ENCODE measurements at places on chromosomes 5 and 9. TPM values are rescaled to one million over a fixed set of nuclear protein-coding genes. Genes with fewer than 3 reads are reported as not detected.

Gene HACD4
- total RNA-seq, result 4.1 TPM

Gene BNC2
- not detected for total RNA-seq

Gene FRRS1L
- not detected for total RNA-seq

Gene MYOT
- not detected for total RNA-seq

Gene OGN
- total RNA-seq, result not detected

Gene PAPPA
- not detected for total RNA-seq

GRCh38 chr5:163260961-163261360, 176.4 kb upstream of the CCNG1 start:
- H3K4me3 ChIP-seq, result no peak overlapping the region
- H3K36me3 ChIP-seq, result no peaks in the 10 kb centered on the region
- no peak overlapping the region for H3K27ac ChIP-seq
- no peaks in the 10 kb centered on the region for H3K4me1 ChIP-seq
- peaks cover 1% of the 10 kb centered on the region for H3K27me3 ChIP-seq

DNA sequence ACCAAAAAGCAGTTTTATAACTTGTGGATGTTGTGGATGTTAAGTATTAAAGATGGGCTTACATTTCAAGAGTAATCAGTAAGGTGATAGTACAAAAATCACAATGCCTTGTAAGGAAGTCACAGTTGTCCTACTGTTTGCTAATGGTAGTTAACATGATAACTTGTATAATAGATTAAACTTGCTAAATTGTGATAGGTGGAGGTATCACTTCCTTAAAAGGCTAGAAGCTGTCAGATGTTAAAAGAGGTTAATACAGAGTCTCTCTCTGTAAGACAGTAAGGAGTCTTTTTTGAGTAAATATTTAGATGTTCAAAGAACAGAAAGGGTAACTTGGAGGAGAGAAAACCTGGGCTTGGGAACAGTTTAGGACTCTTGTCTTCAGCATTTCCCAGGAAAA, 14.2 kb upstream of the MACIR start:
- H3K36me3 ChIP-seq, result no peaks in the 10 kb centered on the region
- peaks cover 26% of the 10 kb centered on the region for H3K27me3 ChIP-seq
- H3K4me1 ChIP-seq, result peaks cover 9% of the 10 kb centered on the region
- no peak for DNase-seq
- H3K4me3 ChIP-seq, result no peak overlapping the region
- no peak overlapping the region for H3K27ac ChIP-seq

- H3K27ac ChIP-seq, result no peak overlapping the region
- peaks cover 10% of the 10 kb centered on the region for H3K4me1 ChIP-seq
- no peaks in the 10 kb centered on the region for H3K36me3 ChIP-seq
- no peak overlapping the region for H3K4me3 ChIP-seq
- no peak for DNase-seq
Measured at GRCh38 chr9:81693671-81694378, 4.5 kb upstream of the TLE1 start.

GRCh38 chr5:102889033-102889432, 133.9 kb downstream of the PAM start:
- H3K4me1 ChIP-seq, result peaks cover 12% of the 10 kb centered on the region
- peaks cover 2% of the 10 kb centered on the region for H3K36me3 ChIP-seq
- no peaks in the 10 kb centered on the region for H3K27me3 ChIP-seq
- H3K27ac ChIP-seq, result no peak overlapping the region
- H3K4me3 ChIP-seq, result no peak overlapping the region
- DNase-seq, result no peak

GRCh38 chr9:4788703-4789102, 4.0 kb upstream of the RCL1 start:
- no peaks in the 10 kb centered on the region for H3K36me3 ChIP-seq
- H3K4me3 ChIP-seq, result no peak overlapping the region
- H3K27ac ChIP-seq, result no peak overlapping the region
- H3K4me1 ChIP-seq, result peaks cover 21% of the 10 kb centered on the region
- peaks cover 2% of the 10 kb centered on the region for H3K27me3 ChIP-seq
- no peak for DNase-seq

DNA sequence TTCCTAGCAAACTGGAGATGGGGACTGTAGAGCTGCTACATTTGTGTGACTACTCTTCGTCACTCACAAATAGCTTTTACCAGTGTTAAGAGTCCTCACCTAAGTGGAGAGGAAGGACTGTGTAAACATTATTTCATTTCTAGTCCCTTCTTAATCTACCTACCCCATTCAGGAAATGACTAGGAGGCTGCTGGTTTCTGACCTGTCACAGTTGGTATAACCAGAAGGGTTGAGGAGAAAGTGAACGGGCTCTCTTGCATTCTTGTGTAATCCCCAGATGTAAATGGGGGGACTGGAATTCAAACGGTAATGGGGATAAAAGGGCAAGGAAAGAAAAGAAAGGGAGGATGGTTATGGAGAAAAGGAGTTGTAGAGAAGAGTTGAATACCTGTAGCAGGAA, 35.4 kb upstream of the BNIP1 start:
- no peak for DNase-seq
- H3K27ac ChIP-seq, result peak overlapping the region; percentile 72
- H3K36me3 ChIP-seq, result peaks cover 5% of the 10 kb centered on the region

GRCh38 chr9:83047839-83048775, 14.8 kb downstream of the RASEF start:
- no peaks in the 10 kb centered on the region for H3K27me3 ChIP-seq
- H3K36me3 ChIP-seq, result no peaks in the 10 kb centered on the region
- no peak overlapping the region for H3K4me3 ChIP-seq
- no peak overlapping the region for H3K27ac ChIP-seq

GRCh38 chr5:78268356-78268755, 26.1 kb downstream of the AP3B1 start:
- peaks cover 12% of the 10 kb centered on the region for H3K36me3 ChIP-seq
- peaks cover 18% of the 10 kb centered on the region for H3K4me1 ChIP-seq
- H3K27me3 ChIP-seq, result no peaks in the 10 kb centered on the region
- no peak for DNase-seq

DNA sequence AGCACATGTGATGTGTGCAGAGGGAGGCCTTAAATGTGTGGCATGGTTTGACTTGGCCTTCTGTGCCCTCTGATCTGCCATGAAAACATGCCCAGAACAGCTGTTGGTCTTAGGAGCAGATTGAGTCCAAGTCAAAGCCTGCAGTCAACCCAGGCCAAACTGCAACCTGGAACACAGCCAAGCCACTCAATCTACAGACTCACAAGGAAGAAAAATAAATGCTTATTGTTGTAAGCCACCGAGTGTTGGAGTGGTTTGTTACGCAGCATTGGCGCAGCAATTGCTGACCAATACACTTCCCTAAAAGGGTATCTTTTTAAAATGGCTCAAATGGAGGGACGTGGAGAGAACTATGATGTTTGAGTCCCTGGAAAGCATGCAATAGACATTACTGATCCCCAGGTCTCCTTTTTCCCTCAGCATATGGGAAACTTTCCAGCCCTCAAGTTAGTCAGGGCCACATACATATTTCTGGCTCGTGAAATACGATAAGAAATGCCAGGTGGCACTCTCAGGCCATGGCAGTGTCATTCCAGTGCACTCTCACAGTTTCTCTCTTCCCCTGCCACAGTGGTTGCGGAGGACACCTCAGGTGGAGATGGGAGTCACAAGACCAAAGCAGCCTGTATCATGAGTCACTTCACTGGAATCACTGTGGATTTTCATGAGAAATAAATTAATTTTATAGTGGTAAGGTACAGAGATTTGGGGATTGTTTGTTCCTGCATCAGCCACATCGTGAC, 168.0 kb upstream of the ZNF618 start:
- H3K27me3 ChIP-seq, result peaks cover 5% of the 10 kb centered on the region
- no peak for DNase-seq
- no peaks in the 10 kb centered on the region for H3K36me3 ChIP-seq
- no peaks in the 10 kb centered on the region for H3K4me1 ChIP-seq
- no peak overlapping the region for H3K27ac ChIP-seq

GRCh38 chr9:84436386-84437109, 96.0 kb upstream of the SLC28A3 start:
- no peak overlapping the region for H3K4me3 ChIP-seq
- H3K4me1 ChIP-seq, result no peaks in the 10 kb centered on the region
- no peak overlapping the region for H3K27ac ChIP-seq
- no peak for DNase-seq
- H3K36me3 ChIP-seq, result no peaks in the 10 kb centered on the region

GRCh38 chr9:92208693-92209524, 84.6 kb downstream of the IARS1 start:
- no peaks in the 10 kb centered on the region for H3K27me3 ChIP-seq
- no peak for DNase-seq
- H3K36me3 ChIP-seq, result peaks cover 54% of the 10 kb centered on the region
- no peak overlapping the region for H3K27ac ChIP-seq

DNA sequence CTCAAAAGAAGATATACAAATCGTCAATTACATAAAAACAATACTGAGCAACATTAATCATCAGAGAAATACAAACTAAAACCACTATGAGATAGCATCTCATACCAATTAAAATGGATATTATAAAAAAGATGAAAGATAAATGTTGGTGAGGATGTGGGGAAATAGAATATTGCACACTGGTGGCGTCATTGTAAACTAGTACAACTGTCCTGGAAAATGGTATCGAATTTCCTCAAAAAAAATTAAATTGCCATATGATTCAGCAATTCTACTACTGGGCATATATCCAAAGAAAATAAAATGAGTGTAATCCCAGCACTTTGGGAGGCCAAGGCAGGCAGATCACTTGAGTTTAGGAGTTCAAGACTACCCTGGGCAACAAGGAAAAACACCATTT, 326.0 kb upstream of the FTMT start:
- H3K27ac ChIP-seq, result no peak overlapping the region
- H3K4me3 ChIP-seq, result no peak overlapping the region
- no peaks in the 10 kb centered on the region for H3K36me3 ChIP-seq
- no peaks in the 10 kb centered on the region for H3K27me3 ChIP-seq
- DNase-seq, result no peak

- H3K27ac ChIP-seq, result no peak overlapping the region
- H3K4me1 ChIP-seq, result no peaks in the 10 kb centered on the region
- no peak for DNase-seq
- no peaks in the 10 kb centered on the region for H3K27me3 ChIP-seq
- no peak overlapping the region for H3K4me3 ChIP-seq
Measured at GRCh38 chr5:144422018-144422727, 251.5 kb downstream of the KCTD16 start.

- no peak for DNase-seq
- H3K27me3 ChIP-seq, result no peaks in the 10 kb centered on the region
- H3K4me1 ChIP-seq, result peaks cover 31% of the 10 kb centered on the region
- peaks cover 8% of the 10 kb centered on the region for H3K36me3 ChIP-seq
- H3K27ac ChIP-seq, result no peak overlapping the region
- no peak overlapping the region for H3K4me3 ChIP-seq
Measured at GRCh38 chr5:179797741-179798140, 4.0 kb downstream of the LTC4S start.

DNA sequence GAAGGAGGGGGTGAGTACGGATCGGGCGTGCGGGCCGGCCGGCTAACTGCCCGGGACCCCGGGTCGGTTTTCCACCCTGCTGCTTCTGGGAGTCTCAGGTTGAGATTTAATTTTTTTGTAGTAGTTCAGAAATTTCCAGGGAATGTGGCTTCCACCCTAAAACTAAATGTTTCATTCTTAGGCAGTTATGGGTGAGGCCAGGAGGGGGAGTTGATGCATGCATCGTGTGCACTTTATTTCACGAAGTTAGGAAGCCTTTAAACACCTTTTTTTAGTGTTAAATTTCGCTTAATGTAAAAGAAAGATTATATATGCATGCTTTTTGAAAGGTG, 905 bp downstream of the CDK9 start:
- H3K4me1 ChIP-seq, result peaks cover 67% of the 10 kb centered on the region
- H3K4me3 ChIP-seq, result peak overlapping the region; percentile 97
- DNase-seq, result no peak
- H3K36me3 ChIP-seq, result peaks cover 45% of the 10 kb centered on the region

GRCh38 chr9:96047741-96048103, 172.2 kb downstream of the ERCC6L2 start:
- peaks cover 1% of the 10 kb centered on the region for H3K27me3 ChIP-seq
- H3K4me3 ChIP-seq, result no peak overlapping the region
- H3K4me1 ChIP-seq, result peaks cover 12% of the 10 kb centered on the region
- H3K27ac ChIP-seq, result peak overlapping the region; percentile 76
- H3K36me3 ChIP-seq, result no peaks in the 10 kb centered on the region

DNA sequence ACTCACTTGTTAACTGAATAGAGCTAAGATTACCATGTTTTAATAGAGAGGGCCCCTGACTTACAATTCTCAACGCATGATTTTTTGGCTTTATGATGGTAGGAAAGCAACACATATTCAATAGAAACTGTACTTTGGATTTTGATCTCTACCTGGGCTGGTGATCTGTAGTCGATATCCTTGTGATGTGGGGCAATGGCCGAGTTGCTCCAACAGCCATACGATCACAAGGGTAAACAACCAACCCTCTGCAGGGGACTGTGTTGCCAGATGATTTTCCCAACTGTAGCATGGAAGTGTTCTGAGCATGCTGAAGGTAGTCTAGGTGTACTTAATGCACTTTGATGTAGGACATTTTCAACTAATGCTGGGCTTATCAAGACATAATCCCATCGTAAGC, 36.5 kb downstream of the NSUN2 start:
- no peak overlapping the region for H3K4me3 ChIP-seq
- H3K27ac ChIP-seq, result no peak overlapping the region
- peaks cover 45% of the 10 kb centered on the region for H3K36me3 ChIP-seq
- no peaks in the 10 kb centered on the region for H3K4me1 ChIP-seq
- no peak for DNase-seq
- no peaks in the 10 kb centered on the region for H3K27me3 ChIP-seq

GRCh38 chr5:79200573-79201183, 35.3 kb upstream of the JMY start:
- no peaks in the 10 kb centered on the region for H3K4me1 ChIP-seq
- no peak overlapping the region for H3K27ac ChIP-seq
- H3K4me3 ChIP-seq, result no peak overlapping the region
- DNase-seq, result peak; percentile 10
- H3K36me3 ChIP-seq, result no peaks in the 10 kb centered on the region
- no peaks in the 10 kb centered on the region for H3K27me3 ChIP-seq

GRCh38 chr5:10625700-10626472, 62.0 kb downstream of the ANKRD33B start:
- H3K4me3 ChIP-seq, result no peak overlapping the region
- peaks cover 35% of the 10 kb centered on the region for H3K4me1 ChIP-seq
- DNase-seq, result no peak
- H3K27me3 ChIP-seq, result peaks cover 6% of the 10 kb centered on the region

DNA sequence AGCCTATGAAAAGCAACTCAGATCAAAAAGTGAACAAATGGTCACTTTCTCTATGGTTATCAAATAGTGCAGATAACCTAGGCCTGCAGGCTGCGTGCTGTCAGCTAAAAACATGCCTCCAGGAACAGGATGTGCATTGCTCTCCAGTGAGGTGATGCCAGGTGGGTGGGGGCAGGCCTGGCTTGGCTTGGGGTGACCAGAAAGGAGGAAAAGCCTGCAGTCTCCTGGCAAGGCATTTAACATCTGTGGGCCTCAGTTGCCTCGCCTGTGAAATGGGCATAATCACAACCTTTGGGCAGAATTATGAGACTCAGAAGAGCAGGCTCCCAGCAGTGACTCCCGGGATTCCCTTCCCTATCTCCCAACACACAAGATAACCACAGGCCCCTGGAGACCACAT, 135.9 kb downstream of the COL23A1 start:
- no peak overlapping the region for H3K4me3 ChIP-seq
- no peaks in the 10 kb centered on the region for H3K36me3 ChIP-seq
- no peak overlapping the region for H3K27ac ChIP-seq
- H3K27me3 ChIP-seq, result no peaks in the 10 kb centered on the region
- no peak for DNase-seq

Data from activated CD8-positive, alpha-beta T cell treated with anti-CD3 and anti-CD28 coated beads for 36 hours (primary cell).